ENCODE measurements at places on chromosomes 1 and 21.

GRCh38 chr1:74316302-74316701 lies 81.1 kb downstream of the TNNI3K start:
- DNase-seq = no peak

GRCh38 chr1:208113011-208113410 lies 131.2 kb downstream of the PLXNA2 start:
- no peak for DNase-seq

DNA sequence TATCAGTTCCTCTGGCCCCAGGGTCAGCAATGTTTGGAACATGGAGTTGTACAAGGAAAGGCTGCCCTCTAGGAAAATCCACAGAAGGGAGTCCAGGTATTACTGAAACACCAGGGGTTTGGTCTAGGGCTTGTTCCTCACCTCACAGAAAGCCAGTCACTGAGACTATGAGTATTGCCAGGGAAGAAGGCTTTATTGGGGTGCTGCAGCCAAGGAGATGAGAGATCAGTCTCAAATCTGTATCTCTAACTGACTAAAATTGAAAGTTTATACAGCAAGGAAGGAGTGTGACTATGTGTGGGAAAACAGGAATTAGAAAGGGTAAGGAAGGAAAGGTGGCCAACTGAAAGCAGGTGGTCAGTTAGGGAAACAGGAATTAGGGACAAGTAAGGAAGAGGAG lies 172.3 kb downstream of the LYPLAL1 start:
- DNase-seq = no peak

GRCh38 chr1:66296370-66296769 lies 237.6 kb upstream of the SGIP1 start:
- DNase-seq = no peak

GRCh38 chr1:184755226-184756065 lies 788 bp upstream of the EDEM3 start:
- no peak for DNase-seq

DNA sequence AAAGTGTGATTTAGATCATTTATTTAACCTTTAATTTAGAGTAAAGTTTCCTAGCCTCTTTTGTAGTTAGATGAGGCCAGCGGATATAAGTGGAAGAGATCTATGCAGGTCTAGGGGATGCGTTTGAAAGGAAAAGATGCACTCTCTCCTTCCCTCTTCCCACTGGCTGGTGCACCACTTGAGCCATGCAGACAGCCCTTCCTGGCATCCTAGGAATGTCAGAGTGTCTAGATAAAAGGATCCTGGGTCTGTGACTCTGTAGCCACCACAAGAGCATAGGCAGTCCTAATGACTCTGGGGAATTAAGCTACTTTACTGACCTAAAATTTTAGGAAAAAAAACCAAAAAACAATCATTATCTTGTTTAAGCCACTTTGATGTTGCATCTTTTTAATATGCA lies 16.0 kb upstream of the STUM start:
- no peak for DNase-seq

DNA sequence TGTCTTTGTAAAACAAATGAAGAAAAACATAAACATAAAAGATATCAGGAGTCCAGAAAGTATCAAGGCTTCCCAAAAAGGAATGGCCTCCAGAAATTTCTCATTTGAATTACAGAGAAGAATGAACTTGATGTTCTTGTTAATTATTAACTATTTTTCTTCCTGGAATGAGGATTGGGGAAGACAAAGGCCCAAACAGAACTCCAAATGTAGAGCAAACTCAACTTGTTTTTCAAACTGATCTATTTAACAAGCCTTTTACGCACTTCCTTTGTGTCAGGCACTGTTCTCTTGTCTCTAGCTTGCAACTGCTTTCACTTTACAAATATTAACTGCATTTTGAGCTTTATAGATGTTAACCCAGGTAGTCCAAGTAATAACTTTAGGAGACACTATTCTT lies 45.5 kb downstream of the LAMC2 start:
- DNase-seq = no peak

DNA sequence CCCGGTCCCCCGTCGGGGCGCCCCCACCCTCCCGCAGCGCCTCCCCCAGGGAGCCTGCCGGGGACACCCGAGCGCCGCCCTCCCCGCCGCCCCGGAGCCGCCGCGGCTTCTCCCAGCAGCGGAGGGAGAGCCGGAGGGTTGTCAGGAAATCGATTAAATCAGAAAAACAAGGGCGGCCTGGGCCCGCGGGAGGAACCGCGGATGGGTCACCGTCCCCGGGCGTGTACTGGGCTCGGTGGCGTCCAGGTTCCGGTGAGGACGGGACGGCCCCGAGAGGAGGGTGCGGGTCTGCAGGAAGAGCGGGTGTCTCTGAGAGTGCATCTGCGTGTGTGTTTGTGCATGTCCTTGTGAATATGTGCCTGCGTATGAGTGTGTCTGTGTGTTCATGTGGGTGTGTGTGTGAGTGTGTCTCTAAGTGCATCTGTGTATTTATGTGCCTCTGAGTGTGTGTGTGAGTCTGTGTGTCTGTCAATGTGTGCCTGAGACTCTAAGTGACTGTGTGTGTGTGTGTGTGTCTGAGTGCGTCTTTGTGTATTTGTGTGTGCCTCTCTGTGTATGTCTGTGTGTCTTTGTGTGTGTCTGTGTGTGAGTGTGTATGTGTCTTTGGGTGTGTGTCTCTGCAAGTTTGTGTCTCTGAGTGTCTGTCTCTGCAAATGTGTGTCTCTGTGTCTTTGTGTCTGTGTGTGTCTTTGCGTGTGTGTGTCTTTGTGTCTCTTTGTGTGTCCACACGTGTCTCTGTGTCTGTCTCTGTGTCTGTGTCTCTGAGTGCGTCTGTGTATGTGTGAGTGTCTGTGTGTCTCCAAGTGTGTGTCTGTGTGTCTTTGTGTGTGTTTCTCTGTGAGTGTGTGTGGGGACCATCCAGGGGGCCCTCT lies 1.1 kb downstream of the SPSB1 start:
- DNase-seq = no peak

DNA sequence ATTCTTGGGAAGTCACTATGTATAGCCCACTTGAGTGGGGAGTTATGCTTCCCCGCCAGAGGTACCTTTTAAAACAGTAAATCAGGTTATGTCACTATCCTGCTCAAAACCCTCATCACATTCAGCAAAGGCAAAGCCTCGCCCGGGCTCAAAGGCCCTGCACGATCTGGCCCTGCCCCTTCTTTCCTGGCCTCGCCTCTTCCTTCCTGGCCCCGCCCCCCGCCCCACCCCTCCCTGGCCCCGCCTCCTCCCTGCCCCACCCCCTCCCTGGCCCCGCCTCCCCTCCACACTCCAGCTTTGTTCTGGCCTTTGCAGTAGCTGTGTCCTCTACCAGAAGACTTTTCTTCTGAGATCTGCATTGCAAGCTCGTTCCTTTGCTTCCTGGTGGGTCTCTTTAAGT lies 6.6 kb downstream of the LDLRAD2 start:
- no peak for DNase-seq

DNA sequence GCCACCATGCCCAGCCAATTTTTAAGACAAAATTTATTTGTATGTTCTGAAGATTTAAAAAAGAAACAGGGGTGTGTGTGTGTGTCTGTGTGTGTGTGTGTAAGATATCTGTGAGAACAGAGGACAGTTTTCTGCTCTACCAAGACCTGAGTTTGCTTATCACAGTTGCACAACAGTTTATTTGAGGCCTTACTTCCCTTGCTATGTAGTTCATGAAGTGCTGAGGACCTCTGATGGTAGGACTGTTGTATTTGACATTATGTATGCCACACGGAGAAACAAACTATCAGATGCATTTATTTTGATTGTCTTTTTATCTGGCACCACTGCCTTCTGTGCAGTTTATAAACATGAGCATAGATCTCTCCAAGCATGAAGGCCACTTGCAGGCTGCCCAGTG lies 355.2 kb downstream of the PBX1 start:
- no peak for DNase-seq

DNA sequence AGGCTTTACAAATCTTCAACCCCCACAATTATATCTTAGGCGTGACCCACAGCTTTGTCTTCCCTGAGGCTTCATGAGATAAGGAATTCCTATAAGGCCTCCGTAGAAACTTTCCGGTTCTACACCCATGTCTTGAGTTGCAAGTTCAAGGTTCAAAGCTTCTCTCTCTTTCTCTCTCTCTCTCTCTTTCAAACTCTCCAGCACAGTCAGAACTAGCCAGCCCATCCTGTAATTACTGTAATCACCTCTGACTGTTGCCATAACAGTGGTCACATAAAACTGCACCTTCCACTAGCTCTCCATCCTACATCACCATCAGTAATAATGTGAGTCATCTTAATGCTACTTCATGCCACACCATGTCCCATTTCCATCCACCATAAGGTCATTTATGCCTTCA lies 90.0 kb upstream of the NFASC start:
- DNase-seq = no peak

DNA sequence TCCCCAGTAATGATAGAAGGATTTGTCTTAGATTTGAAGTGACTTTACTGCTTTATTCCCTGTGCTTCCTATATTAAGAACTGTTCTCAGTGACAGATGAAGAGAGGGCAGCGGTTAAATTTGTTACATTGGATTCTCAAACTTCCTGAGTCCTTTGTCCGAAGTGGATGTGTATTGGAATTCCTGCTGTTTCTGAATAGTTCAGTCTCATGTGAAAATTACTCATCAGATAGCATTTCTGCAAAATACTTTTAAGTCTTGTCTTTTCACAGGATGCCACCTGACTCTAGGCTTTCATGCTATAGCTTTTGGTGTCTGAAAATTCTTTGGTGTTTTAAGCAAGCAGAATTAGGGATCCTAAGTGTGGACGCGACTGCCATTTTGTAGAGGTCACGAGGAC lies 83.6 kb downstream of the PRDM2 start:
- DNase-seq = no peak

DNA sequence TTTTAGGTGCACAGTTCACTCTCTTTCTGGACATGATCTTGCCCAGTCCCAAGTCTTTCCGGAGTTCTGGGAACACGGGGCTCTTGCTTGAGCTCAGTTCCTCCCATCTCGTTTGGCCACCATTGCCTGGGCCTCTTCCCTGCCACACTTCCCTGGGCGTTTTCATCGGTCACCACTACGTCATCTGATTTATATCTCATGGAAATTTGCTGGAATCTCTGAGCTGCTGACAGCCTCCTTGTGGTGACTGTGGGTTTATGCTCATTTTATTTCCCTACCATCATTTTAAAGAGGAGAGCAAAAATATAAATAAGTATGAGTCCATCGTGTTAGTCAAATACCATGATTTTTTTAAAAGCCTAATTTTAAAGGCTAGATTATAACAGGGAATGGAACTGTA lies 449.1 kb upstream of the KAZN start:
- DNase-seq = no peak

GRCh38 chr1:97654876-97655585 lies 265.8 kb downstream of the DPYD start:
- no peak for DNase-seq

GRCh38 chr1:226686440-226687425 lies 52.3 kb downstream of the ITPKB start:
- no peak for DNase-seq

DNA sequence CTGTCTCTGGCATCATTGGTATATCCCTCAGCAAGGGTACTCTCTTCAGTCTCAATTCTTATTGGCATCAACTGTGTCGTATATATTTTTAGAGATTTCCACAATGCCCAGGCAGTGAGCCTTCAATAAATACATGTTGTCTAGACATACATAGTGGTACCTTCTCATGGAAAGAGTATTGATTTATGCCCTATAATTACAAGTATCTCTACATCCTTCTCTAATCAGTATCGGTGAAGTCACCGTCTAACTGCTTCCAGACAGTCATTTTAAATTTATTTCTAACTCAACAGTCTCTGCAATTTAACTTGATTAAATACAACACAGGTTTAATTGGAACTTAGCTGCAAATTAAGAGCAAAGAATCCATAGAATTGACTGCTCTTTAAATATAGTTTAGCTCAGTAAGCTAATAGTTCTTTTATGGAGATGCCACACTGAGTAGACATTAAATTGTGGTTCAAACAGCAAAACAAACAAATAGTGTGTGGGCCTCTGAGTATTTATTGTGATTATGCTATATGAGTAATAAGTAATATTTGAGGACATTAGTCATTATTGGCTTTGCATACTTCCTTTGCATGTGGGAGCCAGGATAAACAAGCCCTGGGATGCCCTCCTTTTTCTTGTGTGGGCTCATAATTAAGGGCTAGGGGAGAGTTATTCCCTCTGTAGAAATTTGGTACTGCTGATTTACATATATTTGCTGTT lies 126.9 kb upstream of the DUSP10 start:
- DNase-seq = no peak

- no peak for DNase-seq
Measured at GRCh38 chr1:156407344-156407743, 38.3 kb downstream of the RHBG start.

- no peak for DNase-seq
Measured at GRCh38 chr1:206566999-206567398, 45.3 kb downstream of the EIF2D start.

- no peak for DNase-seq
Measured at GRCh38 chr21:45669382-45669781, 25.9 kb downstream of the PCBP3 start.

DNA sequence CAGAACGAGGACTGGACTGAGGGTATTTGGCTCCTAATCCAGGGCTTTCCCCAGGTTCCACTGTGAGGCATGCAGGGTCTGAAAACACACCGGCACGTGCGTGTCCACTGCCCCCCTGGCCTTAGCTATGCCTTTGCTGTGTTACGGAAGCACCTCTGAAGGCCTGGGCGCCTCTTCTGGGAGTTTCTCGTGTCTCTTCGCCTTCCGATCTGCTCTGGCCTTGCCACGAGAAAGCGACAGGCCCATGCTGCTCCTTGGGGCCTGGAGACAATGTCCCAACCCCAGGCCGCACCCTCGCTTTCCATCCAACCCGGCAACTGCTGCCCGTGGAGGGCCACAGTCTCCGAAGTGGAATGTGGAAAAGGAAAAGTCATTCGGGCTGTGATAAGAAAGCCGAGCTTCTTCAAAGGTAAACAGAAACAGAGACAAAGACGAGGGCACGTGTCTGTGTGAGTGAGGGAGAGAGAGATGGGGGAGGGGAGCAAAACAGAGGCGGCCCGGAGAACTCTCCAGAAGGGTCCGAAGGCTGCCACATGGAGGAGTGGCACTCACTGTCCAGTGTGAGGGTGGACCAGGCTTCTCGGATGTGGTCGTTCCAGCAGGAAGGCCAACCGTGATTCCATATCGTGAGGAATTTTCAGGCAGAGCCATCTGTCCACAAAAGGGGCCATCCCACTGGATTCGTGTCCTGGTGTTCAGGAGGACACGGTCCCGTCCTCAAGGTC lies 3.4 kb upstream of the UMODL1 start:
- no peak for DNase-seq

- DNase-seq = peak; percentile 43
Measured at GRCh38 chr1:12159816-12160215, 7.0 kb upstream of the TNFRSF1B start.

- DNase-seq = no peak
Measured at GRCh38 chr1:2981388-2981787, 39.9 kb upstream of the ACTRT2 start.

DNA sequence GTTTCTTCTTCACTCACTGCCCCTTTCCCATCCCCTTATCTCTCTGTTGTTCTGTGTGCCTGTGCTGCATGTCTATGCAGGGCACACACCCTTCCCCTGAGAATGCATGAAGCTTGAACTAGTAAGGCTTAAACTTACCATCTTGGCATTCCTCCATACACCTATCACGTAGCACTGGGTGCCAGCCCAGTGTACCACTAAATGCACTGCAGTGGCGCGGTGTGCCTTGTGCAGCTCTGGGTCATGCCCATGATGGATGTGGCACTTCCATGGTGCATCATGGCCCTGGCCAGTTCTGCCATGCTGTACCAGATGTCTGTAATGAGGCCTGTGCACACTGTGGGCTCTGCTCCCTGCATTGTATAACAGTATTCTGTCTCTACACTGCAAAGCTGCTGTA lies 10.7 kb downstream of the PTPRU start:
- no peak for DNase-seq
